ENCODE measurements at places on chromosomes 6 and 20.

GRCh38 chr6:152356662-152357061 lies 280.5 kb downstream of the SYNE1 start:
- peak overlapping the region; percentile 28 for H3K27ac ChIP-seq
- peaks cover 5% of the 10 kb centered on the region for H3K4me1 ChIP-seq
- H3K36me3 ChIP-seq = peaks cover 25% of the 10 kb centered on the region
- no peaks in the 10 kb centered on the region for H3K27me3 ChIP-seq
- DNase-seq = peak; percentile 44
- H3K4me3 ChIP-seq = no peak overlapping the region

GRCh38 chr20:50182346-50182745 lies 8.3 kb upstream of the CEBPB start:
- H3K27ac ChIP-seq = no peak overlapping the region
- H3K36me3 ChIP-seq = no peaks in the 10 kb centered on the region
- H3K4me3 ChIP-seq = no peak overlapping the region
- H3K27me3 ChIP-seq = no peaks in the 10 kb centered on the region

GRCh38 chr6:135983718-135984343 lies 132.3 kb downstream of the PDE7B start:
- no peak for DNase-seq
- no peak overlapping the region for H3K27ac ChIP-seq
- H3K4me1 ChIP-seq = peaks cover 14% of the 10 kb centered on the region
- no peak overlapping the region for H3K4me3 ChIP-seq
- H3K27me3 ChIP-seq = no peaks in the 10 kb centered on the region

- H3K4me3 ChIP-seq = no peak overlapping the region
- H3K27ac ChIP-seq = peak overlapping the region; percentile 36
- H3K4me1 ChIP-seq = peaks cover 52% of the 10 kb centered on the region
- no peaks in the 10 kb centered on the region for H3K27me3 ChIP-seq
- peak; percentile 70 for DNase-seq
- H3K36me3 ChIP-seq = no peaks in the 10 kb centered on the region
Measured at GRCh38 chr6:130453230-130453629, 87.4 kb downstream of the TMEM200A start.

- H3K36me3 ChIP-seq = no peaks in the 10 kb centered on the region
- no peaks in the 10 kb centered on the region for H3K27me3 ChIP-seq
- H3K4me3 ChIP-seq = no peak overlapping the region
- H3K27ac ChIP-seq = no peak overlapping the region
- DNase-seq = no peak
Measured at GRCh38 chr20:3553663-3554062, 82.8 kb downstream of the ATRN start.

DNA sequence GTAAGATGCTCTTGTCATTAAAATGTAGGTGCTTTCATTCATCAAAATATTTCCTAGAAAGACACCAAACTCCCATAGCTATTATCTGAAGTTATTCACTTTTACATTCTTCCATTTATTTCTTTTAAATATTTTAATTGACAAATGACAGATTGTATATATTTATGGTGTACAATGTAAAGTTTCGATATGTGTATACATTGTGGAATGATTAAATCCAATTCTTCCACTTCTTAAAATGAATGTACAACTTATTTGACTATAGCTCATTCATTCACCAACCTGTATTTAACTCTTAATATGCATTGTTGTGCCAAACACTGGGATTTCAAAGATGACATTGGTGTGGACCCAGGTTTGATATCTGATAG lies 41.0 kb downstream of the CCN2 start:
- peaks cover 38% of the 10 kb centered on the region for H3K4me1 ChIP-seq
- H3K36me3 ChIP-seq = no peaks in the 10 kb centered on the region
- DNase-seq = no peak
- H3K4me3 ChIP-seq = no peak overlapping the region
